Glutamatergic neuron (in vitro differentiated cells): ENCODE measurements at places on chromosomes 3 and 15. TPM values are rescaled to one million over a fixed set of nuclear protein-coding genes. Genes with fewer than 3 reads are reported as not detected.

The TMEM108 gene
- total RNA-seq, result 9.0 TPM

GRCh38 chr3:58077596-58078285, 69.5 kb downstream of the FLNB start:
- H3K4me3 ChIP-seq, result no peak overlapping the region
- H3K27me3 ChIP-seq, result no peaks in the 10 kb centered on the region
- H3K4me1 ChIP-seq, result peaks cover 10% of the 10 kb centered on the region
- no peak overlapping the region for H3K27ac ChIP-seq

The DISP2 gene
- total RNA-seq, result 44.3 TPM

The HIGD2B gene
- total RNA-seq, result not detected

The TMEM40 gene
- not detected for total RNA-seq

DNA sequence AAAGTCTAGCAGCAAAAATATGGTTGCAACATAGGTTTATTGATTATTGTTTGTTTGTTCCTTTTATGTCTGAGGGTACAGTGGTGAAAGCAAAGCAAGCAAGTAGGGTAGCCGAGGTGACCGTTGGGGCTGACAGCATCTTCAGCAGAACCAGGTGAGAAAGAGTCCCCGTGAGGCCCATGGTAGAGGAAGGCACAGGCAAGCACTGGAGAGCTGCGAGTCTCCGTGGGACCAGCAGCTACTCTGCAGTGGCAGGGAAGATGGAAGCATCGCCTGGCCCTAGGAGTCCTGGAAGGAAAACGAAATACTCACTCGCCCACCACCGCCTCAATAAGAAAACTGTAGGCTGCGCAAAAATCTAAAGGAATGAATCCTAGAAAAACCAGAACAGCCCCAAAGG, 25.3 kb upstream of the GABRA5 start:
- H3K27ac ChIP-seq, result no peak overlapping the region
- H3K4me3 ChIP-seq, result peak overlapping the region; percentile 7
- peaks cover 8% of the 10 kb centered on the region for H3K4me1 ChIP-seq
- peaks cover 2% of the 10 kb centered on the region for H3K27me3 ChIP-seq

- DNase-seq, result no peak
- H3K4me3 ChIP-seq, result no peak overlapping the region
- H3K36me3 ChIP-seq, result no peaks in the 10 kb centered on the region
- no peak overlapping the region for H3K27ac ChIP-seq
- no peaks in the 10 kb centered on the region for H3K4me1 ChIP-seq
Observed at GRCh38 chr3:140922634-140923033, 19.0 kb upstream of the SLC25A36 start.

DNA sequence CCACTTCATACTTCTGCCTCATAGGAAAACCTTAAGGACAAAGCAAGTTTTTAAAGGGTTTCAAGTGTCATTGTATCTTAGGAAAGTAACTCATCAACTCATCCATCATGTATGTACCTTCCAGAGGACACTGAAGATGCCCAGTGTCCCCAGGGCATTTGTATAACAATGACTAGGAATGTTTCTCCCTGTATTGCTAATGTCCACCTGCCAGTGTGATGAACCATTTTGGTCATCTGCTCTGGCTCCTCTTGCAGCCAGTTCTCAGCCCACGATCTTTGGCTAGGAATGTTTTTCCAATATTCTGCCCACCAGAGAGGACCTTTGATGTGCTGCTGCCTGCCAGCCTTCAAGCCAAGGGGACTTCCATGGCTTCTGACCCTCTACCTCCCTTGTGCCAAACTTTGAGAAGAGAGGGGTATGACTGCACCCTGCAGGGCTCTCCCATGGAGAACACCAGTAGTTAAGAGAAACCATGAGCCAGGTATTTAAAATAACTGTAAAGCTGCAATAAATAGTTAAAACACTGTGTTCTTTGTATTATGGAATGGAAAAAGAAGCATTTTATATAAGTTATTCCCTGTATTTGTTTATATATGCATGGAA, 11.4 kb downstream of the LMOD3 start:
- no peak for DNase-seq
- H3K27me3 ChIP-seq, result no peaks in the 10 kb centered on the region
- H3K4me1 ChIP-seq, result no peaks in the 10 kb centered on the region
- H3K36me3 ChIP-seq, result no peaks in the 10 kb centered on the region
